Activated CD4-positive, alpha-beta T cell treated with anti-CD3 and anti-CD28 coated beads for 48 hours (primary cell): ENCODE measurements at places on chromosomes 5 and 9.
A peak's percentile ranks its signal among the peaks of the same experiment; 100 is the strongest.

DNA sequence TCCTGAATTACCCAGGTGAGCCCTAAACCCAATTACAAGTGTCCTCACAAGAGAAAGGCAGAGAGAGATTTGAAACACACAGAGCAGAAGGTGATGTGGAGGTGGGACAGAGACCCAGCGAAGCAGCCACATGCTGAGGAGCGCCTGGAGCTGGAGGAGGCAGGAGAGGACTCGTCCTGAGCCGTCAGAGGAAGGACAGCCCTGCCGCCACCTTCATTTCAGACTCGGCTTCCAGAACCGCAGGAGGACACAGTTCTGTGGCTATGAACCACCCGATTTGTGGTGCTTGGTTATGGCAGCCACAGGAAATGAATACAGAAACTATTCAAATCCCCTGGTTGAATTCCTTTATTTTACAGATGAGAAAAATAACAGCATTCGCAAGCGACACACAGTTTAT is 16.4 kb upstream of the FBP1 start:
- DNase-seq: no peak

DNA sequence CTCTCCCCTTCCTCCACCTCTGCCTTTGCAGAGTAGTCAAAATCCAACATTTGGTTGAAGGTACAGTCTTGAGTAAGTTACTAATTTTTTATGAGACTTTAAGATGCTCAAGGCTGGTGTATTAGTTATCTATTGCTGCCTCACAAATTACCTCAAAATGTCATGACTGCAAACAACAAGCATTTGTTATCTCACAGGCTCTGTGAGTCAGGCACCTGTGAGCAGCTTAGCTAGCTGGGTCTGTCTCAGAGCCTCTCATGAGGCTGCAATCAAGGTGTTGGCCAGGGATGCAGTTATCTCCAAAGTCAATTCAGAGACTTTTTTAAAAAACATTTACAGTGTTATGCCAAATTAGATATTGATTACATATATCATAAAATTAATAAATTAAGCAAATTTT is 371.3 kb upstream of the RGMB start:
- no peak for DNase-seq

DNA sequence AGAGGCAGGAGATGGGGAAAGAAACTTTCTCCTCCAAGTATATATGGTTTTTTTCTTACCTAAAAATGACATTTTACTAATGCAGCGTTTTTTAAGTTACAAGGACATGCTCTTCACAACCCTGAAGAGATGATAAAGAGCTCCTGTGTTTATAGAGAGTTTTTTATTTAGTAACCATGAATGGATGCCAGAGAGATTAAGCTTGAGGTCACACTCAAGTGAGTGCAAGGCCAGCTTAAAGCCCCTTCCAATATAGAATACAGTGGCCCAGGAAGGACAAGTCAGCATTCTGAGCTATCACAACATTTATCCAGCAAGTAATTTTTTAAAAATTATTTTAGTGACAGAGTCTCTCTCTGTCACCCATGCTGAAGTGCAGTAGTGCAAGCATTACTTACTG is 6.7 kb upstream of the HAVCR2 start:
- DNase-seq: no peak

DNA sequence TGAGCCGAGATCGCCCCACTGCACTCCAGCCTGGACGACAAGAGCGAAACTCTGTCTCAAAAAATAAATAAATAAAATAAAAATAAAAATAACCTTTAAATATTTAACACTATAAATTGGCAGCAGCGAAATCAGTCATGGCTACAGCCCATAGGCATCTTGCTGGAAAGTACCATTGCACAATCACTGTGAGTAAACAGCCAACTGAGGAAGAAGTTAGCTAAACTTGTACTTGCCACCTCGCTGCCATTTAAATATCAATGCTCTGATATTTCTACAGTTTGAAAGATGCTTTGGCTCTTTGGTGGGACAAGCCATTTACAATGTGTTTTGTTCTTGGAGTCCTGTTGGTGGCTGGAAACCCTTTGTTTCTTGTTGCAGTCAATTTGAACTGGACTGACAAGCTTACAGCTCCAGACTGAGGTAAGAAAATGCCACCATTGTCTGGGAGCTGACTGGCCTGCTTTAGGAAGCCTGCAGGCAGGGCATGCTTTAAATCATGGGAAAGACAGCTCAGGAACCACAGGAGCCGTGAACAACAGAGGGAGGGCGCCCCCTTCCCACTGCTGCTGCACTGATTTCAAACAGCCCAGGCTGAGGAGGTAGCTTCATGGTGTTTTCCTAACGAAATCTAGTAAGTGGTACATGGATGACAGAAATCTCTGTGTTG is 322.8 kb upstream of the RFX3 start:
- DNase-seq: no peak

- peak; percentile 3 for DNase-seq
These were observed 571 bp downstream of the PPIC start for GRCh38 chr5:123035918-123036390.

GRCh38 chr5:144040615-144041305 is 129.7 kb downstream of the YIPF5 start:
- no peak for DNase-seq

DNA sequence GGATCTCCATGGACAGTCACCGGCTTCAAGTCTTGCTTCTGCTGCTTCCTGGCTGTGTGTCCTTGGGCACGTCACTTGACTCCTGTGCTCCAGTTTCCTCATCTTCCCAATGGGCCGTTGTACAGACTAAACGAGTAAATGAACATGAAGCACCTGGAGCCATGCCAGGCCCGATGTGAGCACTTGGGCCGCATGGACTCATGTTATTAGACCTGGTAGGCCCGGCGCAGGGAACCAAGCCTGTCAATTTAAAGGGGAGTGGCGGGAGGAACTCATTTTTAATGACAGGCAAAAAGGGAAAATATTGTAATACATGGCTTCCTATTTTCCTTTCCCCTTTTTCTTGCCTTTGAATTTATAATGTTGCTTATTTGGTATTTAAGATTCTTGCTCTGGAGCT is 47.5 kb downstream of the TENT4A start:
- DNase-seq: no peak

DNA sequence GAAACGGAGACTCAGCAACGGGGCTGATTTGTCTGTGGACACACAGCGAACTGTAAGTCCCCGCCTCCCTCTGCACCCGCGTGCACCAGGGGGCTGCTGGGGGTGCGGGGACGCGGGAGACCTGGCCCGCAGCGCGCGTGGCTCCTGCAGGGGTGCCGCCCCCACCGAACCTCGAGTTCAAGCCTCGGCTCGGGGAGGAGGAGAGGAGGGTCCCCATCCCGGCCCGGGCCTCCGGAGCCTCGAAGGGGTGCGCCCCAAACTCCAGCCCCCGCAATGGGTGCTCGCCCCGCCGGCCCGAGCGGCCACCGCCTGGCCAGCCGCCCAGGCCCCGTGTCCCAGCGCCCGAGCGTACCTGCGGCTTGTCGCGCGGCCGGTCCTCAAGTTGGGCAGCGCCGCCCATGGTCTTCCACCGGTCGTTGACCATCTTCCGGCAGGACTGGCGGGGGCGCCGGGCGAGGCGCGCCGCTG is 829 bp downstream of the FIBCD1 start:
- DNase-seq: no peak

DNA sequence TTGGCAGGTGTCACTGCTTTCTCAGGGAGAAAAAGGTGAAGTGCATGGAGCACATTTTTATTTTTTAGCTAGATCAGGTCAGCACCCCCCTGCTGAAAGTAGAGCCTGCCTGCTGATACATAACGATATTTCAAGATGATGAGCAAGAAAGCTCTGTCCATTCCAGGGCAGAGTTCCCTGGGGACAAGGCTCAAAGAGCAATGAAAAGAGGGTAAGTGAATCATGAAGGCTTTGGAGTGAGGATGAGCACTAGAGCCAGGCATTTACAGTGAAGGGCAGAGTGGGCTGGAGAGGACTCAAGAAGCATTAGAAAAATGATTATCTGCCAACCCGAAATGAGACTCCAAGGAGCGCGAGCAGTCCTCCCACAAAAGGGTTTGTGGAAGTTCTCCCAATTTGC is 345.7 kb downstream of the TLE4 start:
- DNase-seq: no peak

DNA sequence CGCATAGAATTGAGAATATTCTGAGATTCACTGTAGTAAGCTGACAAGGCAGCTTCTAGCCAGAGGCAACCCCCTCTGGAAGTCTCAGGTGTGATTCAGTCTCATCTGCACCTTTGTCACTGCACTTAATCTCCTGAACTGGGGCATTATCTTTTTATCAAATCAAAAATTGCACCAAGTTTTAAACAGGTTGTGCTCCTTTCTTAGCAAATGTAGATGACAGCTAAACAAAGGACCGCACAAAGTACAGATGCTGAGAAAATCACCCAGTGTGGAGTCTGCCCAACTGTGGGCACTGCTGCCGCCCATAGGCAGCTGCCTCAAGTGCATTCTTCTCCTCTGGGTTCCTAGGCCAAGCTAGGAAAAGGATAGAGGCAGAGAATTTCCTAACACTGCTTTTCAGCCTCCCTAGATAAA is 51.1 kb downstream of the STARD4 start:
- no peak for DNase-seq

DNA sequence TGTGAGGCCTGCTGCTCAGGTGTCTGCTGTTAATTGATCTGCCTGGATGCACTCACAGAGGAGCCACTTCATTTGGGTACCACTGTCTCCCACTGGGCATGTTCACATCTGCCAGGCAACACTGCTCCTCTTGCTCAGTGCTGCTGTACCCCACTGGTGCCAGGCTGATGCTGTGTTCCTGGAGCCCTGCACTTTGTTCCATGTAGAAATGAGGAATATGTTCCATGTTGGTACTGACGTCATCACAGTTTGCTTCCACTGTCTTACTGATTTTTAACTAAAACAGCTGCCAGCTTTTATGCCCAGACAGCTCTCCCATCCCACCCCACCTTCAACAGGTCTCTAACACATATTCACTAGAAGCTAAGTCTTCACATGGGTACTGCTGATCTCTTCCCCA is 355.7 kb downstream of the LRRC70 start:
- no peak for DNase-seq

DNA sequence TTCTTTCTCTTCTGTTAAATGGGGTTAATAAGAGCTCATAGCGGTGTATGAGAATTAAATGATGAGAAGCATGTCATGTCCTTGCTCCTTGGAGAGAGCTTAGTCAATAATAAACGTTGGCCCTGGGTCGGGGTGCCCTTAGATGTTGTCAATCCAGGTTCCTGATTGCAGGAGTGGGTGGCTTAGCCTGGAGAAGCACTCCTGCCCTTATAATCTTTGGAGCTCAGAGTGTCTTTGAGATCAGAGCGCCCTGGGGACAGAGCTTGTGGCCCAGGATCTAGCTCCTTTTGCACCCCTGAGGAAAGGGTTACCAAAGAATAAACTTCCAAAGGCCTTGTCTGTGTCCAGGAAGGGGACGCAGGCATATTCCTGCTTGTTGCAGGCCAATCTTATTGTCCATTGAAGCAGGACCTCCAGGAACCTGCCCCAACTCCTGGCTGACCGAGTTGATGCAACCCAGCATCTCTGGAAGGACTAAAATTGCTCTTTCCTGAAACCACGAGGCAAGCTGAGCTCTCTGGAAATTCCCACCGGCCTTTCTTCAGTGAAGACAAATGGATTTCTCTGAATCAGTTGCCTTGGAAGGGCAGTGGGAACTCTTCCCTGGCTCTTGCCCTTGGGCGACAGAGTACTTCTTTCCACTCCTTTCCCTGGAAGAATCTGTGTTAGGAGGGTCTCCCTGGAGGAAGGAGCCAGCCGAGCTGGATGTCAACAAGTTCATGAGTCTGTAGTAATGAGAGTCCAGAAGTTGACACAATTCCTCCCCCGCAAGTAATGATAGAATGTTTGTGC is 6.4 kb upstream of the AMBP start:
- DNase-seq: no peak

GRCh38 chr5:134738133-134738962 is at the start of gene CAMLG:
Gene CAMLG (plus strand): TSS chr5:134738548. CDS start chr5:134738621, 73 bp downstream.
- DNase-seq: peak; percentile 99

- DNase-seq: no peak
These were observed 565.5 kb upstream of the DMAC1 start for GRCh38 chr9:8365029-8365428.

DNA sequence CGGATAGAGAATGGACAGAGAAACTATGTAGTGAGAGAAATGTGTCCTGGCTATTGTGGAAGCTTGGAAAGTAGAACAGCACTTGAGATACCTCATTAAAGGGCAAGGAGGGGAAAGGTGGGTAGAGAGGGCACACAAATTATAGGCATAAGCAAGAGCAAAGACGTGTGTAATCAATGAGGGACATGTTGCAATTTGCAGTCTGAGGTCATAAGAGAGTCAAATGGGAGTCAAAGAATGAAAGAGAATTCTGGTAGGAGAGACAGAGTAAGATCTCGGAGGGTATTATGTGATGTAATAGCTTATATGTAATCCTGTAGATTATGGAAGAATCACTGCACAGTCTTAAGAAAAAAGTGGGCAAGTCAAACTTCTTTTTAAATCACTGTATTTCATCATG is 312.0 kb upstream of the RGMB start:
- no peak for DNase-seq

DNA sequence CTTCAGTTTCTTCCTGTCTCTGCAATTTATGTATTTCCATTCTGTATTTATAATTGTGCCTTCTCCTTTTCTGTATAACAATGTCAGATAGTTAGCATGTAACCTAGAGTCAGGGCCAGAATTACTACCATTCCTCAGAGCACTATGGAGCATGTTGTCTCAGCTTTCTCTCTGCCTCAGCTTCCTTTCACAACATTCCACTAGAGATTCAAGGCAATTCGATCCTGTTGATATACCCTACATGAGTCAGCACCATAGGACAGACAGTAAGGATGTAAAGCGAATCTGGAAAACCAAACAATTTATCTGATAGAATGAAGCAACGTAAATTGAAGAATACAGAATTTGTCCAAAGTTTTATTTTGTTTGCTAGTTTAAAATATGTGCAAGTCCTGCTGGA is 728.3 kb upstream of the SEMA6A start:
- no peak for DNase-seq

DNA sequence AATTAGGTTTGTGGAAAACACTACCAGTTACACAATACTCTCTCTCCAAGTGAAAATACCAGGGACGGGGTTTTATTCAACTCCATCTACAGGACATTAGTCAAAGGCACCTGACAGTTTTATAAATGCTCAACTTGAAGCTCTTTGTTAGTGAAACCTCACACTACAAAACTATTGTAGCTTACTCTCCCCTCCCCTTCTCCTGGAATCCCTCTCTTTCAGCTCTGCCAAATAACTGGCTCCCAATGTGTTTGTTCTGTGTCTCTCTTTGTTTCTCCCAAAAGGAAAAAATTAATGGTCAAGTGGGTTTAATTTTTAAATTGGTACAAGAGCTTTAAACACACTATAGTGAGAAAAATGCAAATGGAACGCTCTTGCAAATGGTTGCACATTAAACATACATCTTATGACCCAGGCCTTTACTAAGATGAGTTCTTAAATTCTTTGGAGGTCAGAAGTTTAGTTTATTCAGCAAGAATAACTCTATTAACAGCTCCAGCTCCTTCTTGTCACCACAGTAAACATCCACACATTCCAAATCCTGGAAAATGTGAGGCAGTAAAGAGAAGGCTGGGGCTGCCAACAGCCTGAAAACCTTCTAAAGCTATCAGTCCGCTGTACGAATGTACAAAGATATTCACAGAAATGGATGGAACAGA is 48.4 kb downstream of the ZNF608 start:
- no peak for DNase-seq
